Endothelial cell (in vitro differentiated cells): ENCODE measurements at places on chromosomes 7 and 10.
A peak's percentile ranks its signal among the peaks of the same experiment; 100 is the strongest.

- DNase-seq: no peak
Observed at GRCh38 chr7:102046373-102047117, 229.1 kb downstream of the CUX1 start.

DNA sequence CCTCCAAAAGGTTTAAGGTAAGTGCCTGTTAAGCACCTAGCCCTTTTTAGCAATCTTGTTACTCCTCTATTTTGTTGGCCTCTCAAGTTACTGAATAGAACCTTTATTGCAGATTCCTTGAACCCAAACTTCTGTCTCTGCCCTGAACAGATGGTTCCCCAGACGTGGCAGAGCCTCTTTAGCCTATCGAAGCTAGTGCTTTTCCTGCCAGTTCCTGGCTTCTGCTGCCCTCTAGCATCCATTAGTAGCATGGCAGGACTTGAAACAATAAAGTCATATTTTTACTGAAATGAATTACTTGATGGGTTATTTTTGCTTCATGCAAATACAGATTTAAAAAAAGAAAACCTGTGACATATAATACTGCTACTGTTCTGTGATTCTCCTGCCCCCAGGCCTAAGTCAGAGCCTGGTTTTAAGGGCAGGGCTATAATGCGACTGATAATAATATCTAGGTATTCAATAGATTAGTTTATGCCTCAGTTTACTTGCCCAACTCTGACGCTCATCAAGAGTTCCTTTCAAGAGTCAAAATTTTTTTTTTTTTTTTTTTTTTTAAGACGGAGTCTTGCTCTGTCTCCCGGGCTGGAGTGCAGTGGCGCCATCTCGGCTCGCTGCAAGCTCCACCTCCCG is 84.3 kb upstream of the PHF14 start:
- DNase-seq: peak; percentile 37

DNA sequence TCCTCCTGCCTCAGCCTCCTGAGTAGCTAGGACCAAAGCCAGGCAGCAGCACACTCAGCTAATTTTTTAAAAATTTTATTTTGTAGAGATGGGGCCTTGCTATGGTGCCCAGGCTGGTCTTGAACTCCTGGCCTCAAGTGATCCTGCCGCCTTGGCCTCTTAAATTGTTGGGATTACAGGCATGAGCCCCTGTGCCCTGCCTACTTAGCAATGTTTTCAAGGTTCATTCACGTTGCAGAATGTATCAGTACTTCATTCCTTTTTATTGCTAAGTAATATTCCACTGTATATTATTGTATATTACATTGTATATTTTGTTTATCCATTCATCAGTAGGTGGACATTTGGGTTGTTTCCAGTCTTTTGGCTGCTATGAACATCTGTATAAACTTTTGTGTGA is 44.2 kb downstream of the PUS7 start:
- DNase-seq: no peak

GRCh38 chr10:126729314-126729870 is 58.9 kb upstream of the C10orf90 start:
- DNase-seq: no peak

- no peak for DNase-seq
Observed at GRCh38 chr10:100800931-100801330, 55.5 kb downstream of the PAX2 start.

GRCh38 chr10:70437721-70438120 is 3.8 kb downstream of the NODAL start:
- DNase-seq: no peak

DNA sequence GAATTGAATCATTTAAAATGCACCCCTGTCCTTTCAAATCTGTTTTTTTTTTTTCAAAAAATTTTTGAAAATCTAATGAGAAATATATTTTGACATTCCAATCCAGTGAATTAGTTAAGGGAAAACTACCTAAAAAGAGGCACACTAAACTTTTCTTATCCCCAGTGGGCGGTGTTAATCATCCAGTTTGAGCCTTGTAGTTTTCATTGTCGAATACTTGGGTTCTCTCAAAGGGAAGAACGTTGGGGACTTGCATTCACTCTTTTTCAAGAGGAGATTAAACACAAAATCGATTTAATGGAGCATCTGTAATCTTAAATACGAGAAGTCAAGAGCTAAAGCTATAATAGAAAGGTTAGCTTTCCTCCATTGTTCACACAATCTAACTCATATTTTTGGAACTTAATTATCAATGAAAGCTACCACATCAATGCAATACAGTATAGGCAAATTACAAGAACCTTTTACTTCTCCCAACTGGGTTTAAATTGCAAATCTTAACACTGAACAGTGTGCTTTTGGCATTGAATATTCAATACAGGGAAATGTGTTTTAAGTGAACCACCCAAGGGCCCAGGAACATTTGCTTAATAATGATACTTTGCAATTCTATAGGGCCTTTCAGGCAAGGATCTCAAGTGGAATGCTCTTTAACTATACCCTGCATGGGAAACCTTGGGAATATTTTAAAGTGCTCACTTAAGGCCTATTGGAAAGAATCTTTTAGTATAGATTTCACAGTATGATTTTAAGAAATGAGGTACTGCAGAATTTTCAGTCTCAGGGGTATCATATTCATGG is 13.1 kb upstream of the SP8 start:
- no peak for DNase-seq

DNA sequence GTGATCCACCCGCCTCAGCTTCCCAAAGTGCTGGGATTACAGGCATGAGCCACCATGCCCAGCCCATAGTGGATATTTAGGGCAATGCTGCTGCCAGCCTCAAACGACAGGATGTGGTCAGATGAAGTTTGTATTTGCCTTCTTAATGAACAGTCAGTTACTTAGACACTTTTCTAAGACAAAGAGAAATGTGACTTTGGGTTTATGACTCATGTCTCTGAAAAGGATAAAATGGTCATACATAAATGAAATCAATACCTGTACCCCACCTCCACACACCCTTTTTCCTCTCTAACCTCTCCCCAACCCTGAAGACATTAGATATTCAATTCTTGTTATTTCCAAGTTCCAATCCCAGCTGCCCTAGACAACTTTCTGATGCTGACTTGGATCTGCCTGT is 109.3 kb upstream of the INSIG1 start:
- no peak for DNase-seq

DNA sequence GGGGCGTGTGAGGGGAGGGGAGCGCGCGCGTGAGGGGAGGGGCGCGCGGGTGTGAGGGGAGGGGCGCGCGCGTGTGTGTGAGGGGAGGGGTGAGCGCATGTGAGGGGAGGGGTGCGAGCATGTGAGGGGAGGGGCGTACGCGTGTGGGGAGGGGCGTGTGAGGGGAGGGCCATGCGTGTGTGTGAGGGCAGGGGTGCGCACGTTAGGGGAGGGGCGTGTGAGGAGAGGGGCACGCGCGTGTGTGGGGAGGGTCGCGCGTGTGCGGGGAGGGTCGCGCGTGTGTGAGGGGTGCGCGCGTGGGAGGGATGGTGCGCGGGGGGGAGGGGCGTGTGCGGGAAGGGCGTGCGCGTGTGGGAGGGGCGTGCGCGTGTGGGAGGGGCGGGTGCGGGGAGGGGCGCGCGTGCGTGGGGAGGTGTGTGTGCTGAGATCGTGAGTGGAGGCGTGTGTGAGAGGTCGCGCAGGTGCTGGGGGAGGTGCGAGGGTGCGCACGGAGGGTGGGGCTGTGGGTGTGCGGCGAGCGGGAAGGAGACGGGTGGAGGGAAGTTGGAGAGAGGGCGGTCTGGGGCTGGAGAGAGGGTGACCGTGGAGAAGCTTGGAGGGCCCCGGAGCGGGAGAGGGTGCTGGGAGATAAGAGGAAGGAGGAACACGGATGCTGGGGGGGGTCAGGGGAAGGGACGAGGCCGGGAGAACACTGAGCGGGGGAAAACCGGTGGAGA is 19.7 kb downstream of the MXI1 start:
- peak; percentile 28 for DNase-seq

GRCh38 chr10:83685458-83685857 is 453.9 kb upstream of the GHITM start:
- DNase-seq: no peak

- DNase-seq: peak; percentile 38
Observed at GRCh38 chr10:104328896-104329710, 9.2 kb downstream of the ITPRIP start.

DNA sequence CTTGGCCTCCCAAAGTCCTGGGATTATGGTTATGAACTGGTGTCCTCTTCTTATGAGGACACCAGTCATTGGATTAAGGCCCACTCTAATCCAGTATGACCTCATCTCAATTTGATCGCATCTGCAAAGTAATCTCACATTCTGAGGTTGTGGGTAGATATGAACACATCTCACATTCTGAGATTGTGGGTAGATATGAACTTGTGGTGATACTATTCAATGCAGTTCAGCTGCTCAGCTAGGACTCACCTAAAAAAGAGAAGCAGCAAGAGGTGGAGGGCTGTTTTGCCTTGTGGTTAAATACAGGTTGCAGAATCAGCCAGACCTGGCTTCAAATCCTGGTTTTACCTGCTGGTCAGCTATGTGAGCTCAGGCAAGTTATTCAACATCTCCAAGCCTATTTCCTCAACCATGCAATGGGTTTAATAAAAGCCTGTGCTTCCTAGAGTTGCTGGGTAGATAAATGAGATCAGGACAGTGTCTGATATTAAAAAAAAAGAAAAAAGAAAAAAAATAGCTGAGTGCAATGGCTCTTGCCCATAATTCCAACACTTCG is 8.5 kb upstream of the BAG3 start:
- DNase-seq: no peak

- no peak for DNase-seq
Observed at GRCh38 chr10:95350830-95351228, 60.0 kb upstream of the PDLIM1 start.
